ENCODE measurements at places on chromosomes 7 and 10.

DNA sequence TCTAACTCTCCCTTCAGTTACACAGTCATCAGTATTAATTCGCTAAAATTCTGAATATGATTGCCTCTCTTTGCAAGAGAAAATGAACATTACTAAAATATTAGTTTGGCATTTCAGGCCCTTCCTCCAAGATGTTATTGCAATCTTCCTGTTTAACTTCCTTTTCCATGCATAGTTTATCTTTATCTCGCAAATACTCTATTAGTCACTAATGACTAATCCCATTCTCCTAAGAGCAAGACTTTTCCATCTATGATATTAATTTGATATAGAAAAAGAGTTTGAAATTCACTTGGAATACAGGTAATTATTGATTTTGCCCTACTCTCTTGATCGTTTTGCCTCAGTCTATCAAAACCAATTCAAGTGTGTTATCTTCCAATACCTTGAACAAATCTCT, 41.8 kb upstream of the SEMA3A start:
- no peak for DNase-seq

- DNase-seq: no peak
Measured at GRCh38 chr10:90193240-90193985, 492.0 kb downstream of the KIF20B start.

DNA sequence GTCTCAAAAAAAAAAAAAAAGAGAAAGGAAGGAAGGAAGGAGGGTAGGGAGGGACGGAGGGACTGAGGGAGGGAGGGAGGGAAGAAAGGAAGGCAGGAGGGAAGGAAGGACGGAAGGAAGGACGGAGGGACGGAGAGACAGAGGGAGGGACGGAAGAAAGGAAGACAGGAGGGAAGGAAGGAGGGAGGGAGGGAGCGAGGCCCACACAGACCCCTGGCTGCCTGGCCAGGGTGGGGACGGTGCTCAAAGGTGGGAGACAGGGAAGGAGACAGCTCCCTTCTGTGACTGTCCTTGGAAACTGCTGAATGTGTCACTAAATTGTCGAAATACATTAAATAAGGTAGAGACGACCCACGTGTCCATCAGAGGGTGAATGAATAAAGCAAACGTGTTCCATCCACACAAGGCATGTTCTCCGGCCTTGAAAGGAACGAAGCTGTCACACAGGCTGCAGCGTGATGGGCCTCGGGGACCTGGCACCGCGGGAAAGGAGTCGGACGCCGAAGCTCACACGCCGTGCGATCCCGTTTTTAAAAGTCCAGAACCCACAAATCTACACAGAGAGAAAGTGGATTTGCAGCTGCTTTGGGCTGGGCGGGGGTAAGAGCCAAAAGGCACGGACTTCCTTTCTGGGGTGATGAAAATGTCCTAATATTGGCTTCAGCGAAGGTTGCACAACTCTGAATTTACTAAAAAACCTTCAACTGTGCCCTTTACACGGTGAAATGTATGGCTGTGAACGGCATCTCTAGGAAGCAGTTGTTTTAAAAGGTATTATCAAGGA, 23.3 kb downstream of the ADAP1 start:
- DNase-seq: no peak

DNA sequence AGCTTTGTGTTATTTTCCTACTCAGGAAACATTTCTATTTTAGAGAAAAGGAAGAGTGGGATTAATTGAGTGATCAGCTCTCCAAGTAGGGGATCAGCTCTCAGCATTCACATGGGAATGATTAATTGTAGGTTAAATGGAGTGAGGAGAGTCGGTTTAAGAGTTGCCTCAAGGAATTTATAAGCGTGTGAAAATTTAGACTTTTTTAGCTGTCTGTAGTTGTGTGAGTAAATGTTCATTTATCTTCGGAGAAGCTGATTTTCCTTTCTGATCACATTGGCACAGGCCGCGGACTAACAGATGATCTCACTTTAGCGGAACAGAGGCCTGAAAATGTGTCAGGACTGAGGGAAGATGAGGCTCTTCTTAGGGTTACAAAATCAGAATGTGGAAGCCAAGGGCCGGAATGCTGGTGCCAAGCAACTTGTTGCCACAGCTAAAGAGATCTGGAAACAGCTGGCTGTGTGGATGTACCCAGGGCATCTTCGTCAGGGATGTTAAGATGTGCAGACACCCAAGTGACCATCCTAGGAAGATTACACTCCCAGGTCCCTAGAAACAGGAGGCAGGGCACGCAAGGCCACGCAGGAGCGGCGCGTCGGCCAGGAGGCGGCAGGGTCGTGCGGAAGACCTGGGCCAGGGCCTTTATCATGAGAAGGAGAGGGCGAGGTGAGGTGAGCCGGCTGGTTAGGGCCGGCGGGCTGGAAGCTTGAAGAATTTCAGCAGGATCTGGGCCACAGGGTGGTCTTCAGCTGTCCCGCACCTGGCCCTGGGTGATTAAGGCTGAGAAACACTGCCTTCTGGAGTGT, 35.1 kb upstream of the TTYH3 start:
- no peak for DNase-seq

DNA sequence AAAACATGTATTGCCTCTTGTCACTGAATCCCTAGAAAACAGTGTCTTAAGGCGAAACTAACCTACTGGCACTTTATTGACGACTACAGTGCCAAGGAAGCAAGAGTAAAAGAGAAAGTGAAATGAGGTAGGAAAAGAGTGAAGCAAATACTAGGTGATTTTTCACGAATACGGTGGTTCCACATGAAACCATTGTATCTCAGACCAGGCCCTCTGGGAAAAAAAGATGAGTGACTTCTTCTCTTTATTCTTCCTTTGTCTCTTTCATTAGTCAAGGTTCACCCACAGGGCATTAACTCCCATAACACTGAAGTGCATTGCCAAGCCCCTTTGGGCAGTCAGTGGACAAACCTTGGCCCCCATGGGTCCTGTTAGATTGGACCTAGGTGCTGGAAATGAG, 16.2 kb upstream of the MACC1 start:
- DNase-seq: no peak

- no peak for DNase-seq
Measured at GRCh38 chr10:92076722-92077121, 153.2 kb downstream of the BTAF1 start.

- DNase-seq: no peak
Measured at GRCh38 chr10:3763035-3763456, 22.0 kb downstream of the KLF6 start.

DNA sequence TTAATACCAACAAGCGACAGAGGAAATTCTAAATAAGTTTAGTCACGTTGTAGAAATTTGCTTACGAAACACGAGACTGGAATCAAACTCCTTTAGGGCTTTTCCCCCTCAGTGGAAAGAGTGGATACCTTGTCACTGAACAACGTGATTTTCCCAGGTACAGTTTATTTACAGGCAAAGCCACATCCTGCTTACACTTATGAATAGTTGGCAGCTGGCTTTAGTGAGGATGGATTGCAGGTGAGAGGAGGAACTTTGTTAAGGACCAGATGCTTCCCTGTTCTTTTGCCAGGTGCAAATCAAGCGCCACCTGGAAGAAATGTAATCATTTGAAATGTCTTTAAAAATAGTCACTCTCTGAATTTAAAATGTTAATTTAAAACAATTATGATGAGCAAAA, 282.4 kb downstream of the ADARB2 start:
- DNase-seq: no peak

DNA sequence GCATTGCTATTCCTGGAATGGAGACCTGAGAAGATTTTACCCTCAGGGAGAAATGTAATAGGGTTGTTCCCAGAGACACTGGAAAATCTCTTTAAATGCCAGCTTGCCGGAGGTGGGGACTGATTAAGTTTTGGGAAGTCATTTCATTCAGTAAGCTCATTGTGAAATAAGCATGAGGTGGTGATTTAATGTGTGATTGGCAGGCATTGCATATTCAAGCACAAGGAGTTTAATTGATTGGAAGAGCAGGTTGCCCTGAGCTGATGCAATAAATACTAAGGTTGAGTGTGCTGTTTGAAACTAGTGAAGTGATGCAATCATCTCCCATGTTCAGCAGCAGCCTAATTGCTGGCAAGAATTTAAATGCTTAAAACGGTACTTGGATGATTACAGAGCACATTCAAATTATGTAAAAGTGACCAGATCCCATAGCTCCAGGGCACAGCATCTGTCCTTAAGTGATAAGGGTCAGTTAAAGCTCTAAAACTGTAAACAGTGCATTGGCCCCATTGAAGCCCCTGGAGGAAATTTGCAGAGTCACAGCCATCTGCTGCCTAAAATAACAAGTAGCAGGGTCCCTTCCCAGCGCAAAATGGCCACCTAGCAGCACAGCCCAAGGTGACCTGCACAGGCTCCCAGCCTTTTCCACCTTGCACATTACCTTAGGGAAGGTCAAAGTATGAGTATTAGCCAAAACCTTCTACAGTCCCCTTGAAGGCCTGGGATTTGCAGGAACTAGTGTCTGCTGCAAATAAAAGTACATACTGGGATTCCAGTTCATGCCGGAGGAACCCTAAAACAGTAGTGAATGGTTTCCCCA, 92.1 kb downstream of the CCDC71L start:
- DNase-seq: no peak

GRCh38 chr10:86071758-86072157, 294.8 kb downstream of the GRID1 start:
- no peak for DNase-seq

- no peak for DNase-seq
Measured at GRCh38 chr10:131547129-131547799, 235.7 kb upstream of the TCERG1L start.

- DNase-seq: no peak
Measured at GRCh38 chr10:29862923-29863614, 196.3 kb downstream of the JCAD start.

DNA sequence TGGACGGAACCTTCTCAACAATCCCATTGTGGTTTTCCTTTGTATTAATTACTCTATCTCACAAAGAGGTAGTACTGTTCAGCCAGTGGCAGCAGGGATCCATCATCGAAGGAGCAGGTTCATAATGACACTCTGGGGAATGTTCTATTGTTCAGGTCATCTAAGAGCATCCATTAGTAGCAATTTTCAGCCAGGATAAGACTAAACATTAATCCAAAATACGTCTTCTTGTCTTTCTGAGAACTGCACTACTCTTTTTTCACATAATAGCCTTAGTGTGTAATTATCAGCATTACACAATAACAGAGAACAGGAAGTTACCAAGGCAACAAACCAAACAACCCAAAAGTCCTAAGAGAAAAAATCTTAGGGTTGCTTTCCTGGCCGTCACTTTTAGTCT, 259.5 kb upstream of the VWC2 start:
- DNase-seq: no peak

DNA sequence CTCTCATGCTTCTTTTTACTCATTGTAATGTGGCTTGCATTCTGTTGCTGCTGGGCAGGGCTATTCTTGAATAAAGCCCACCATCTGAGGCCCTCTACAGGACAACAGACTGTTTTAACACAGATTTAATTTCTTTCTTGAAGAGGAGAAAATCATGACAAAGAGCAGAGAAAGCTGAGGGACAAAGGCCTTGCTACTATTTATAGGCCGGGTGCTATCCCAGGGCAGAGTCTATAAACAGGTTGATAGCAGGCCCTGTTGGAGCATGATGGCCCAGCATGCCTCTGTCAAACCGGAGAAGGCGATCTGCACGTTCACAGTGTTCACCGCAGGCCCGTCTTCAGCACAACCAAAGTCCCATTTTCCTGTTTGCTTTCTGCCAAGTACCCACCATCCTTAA, 3.0 kb downstream of the VIPR2 start:
- no peak for DNase-seq

- DNase-seq: no peak
Measured at GRCh38 chr10:110843796-110844616, 27.7 kb upstream of the PDCD4 start.

- DNase-seq: no peak
Measured at GRCh38 chr7:138228769-138229168, 152.5 kb downstream of the AKR1D1 start.

- no peak for DNase-seq
Measured at GRCh38 chr7:39434012-39434411, 132.2 kb upstream of the YAE1 start.

DNA sequence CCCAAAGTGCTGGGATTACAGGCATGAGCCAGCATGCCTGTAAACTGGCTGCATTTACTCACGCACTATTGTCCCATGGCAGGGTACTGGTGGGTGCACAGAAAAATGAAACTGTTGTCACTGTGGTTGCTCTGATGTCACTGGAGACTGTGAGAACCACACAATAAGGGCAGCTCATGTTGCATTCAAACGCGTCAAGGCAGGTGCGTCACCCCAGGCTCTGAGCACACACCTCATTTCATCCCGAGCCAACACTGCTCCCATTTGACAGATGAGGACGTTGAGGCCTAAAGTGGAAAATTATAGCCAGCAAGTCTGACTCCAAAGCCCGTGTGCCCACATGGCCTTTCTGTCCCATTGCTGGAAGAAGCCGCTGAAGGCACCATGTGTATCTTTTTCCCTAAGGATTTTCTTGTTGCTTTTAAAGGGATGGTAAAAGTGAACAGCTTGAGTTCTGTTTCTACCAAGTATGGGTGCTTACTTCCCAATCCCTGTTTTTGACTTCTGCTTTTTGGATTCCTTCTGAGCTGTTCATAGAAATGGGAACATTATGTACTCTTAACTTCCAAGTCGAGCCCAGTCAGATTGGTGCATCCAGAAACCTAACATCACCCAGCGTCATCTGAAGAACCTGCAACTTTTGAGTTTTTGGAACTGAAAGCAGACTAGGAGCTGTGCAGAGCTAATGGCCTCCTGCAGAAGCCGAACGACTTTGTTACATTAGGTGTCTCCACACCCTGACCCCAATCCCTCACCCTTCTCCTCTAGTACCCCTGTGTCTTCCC, 60.1 kb upstream of the CARD11 start:
- no peak for DNase-seq

DNA sequence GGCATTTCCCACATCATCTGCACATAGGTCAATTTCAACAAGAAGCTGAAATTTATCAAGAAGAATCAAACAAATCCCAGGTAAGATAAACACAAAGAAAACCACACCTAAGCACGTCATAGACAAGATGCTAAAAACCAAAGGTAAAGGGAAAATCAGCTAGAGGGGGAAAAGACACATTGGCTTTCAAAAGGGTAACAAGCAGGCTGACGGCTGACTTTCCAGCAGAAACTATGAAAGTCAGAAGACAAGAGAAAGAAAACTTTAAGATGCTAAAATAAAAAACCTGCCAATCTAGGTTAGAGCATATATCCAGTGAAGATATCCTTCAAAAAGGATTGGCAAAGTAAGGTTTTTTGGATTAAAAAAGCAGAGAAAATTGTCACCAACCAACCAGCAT, 59.9 kb upstream of the RHEB start:
- no peak for DNase-seq

DNA sequence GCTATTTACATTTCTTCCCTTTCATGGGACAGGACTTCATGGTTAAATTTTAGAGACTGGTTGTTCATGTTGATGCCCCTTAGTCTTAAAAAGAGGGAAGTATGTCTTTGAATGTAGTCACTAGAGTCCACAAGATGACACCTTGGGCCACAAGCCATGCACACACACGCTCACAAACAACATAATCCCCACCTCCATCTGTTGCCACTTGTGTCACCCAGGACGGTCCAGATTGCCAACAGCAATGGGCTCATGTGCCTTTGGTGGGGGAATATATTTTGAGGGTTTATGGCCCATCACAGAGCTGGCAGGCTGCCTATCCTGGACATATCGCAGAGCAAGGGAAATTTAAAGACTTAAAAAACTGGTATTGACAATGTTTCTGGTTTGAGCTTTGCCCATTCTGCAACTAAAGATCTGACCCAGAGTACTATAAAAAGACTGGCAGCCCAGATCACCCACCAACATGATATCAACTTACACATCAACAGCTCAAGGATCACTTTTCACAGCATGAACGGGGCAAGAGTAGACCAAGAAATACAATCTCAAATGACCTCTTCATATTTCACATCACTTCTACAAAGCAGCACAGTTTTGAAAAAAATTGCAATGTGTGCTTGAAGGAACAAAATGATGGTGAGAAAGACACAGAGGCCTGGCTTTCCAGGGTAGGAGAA, 50.5 kb downstream of the STRA8 start:
- DNase-seq: no peak
